NCI-H2029 treated with DMSO at 0.1 percent for 48 hours (cell line): ENCODE measurements at places on chromosomes 3 and 15.
A peak's percentile ranks its signal among the peaks of the same experiment; 100 is the strongest.

DNA sequence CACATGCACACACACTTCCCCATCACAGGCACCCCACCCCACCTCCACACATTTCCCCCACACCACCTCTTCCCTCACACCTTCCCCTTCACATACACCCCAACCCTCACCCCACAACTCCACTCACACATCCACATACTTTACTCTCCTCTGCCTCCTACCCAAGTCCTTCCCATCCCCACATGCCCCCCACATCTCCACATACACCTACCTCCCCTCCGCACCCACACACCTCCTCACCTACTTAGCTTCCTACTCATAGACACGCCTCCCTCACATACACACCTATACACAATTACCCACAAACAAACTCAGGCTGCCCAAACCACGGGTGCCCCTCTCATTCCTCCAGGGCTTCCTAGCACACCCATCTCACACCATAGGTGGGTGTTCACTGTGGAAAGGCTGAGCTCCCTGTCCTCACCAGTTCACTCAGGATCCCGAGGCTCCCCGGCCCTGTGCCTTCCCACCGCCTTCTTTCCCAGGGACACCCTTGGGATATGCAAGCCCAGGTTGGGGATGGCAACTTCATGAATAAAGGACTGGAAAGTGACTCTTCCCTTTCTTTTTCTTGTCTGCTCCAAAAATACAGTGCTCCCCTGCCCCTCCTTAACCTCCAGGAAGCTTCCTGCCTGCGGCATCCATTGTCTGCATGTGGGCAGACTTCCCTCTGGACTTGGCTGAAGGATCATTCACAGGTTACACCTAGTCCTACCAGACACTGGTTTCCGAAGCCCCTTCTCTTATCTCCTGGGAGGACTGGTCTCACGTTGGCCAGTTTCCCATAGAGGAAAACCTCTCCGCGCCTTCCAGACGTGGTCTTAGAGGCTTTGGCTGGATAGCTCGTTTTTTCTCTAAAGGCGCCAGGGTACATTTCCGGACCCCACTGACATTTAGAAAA is 61.5 kb downstream of the SLCO2A1 start:
- no peak for DNase-seq

GRCh38 chr3:48268381-48268935 is 27.6 kb downstream of the ZNF589 start:
- DNase-seq = peak; percentile 46

DNA sequence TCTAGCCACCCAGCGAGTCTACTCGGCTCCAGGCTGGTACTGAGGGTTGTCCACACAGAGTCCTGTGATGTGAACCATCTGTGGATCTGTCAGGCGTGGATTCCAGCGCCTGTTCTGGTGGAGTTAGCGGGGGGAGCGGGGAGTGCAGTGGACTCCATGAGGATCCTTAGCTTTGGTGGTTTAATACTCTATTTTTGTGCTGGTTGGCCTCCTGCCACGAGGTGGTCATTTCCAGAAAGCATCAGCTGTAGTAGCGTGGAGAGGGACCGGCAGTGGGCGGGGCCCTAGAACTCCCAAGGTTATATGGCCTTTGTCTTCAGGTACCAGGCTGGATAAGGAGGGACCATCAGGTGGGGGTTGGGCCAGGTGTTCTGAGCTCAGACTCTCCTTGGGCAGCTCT is 446.5 kb downstream of the EDEM1 start:
- DNase-seq = no peak

DNA sequence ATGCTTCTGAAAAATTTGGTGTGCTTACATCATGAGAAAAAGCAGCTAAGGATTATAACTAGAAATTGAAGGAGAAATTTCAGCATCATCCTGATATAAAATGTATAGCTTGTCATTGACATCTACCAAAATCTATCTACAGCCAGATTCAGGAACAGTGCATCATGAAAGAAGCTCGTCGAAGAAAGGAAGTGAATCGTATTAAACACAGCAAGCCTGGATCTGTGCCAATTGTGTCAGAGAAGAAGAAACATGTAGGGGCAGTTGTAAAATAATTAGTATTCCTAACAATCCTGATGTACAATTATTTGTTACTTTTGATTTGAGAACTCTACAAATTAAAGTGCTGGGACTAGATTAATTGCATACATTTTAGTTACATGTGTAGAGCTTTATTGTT is 37.2 kb downstream of the AP4E1 start:
- DNase-seq = no peak

DNA sequence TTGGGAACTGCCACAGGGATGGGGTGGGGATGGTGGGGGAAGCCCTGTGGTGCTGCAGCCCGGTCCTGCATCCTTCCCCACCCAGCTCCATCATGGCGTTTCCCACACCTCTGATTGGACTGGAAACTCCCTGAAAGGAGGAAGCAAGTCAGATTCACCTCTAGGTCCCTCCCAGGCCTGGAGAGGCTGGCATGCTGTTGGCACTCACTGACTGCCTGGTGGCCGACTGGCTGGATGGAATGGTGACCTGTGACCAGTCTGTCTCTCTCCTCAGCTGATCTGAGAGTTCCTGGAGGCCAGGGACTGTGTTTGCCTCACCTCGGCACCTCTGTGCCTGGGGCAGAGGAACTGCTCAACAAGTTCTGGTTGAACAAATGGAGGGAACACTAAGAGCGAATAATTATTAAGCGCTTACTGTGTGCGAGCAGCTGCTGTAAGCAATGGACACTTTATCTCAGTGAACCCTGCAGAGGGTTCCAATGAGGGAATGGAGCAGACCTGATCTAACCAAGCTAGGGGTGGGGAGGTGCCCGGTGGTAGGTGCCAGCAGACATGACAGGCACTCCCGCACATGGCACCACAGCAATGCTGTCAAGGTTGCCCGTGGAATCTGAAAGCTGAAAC is 3.5 kb upstream of the HHATL start:
- no peak for DNase-seq

GRCh38 chr15:35618260-35619188 is 72.6 kb upstream of the DPH6 start:
- DNase-seq = no peak

GRCh38 chr3:124986192-124987143 is 51.9 kb upstream of the MUC13 start:
- DNase-seq = no peak

GRCh38 chr15:26910715-26911114 is 43.9 kb downstream of the GABRA5 start:
- DNase-seq = no peak

DNA sequence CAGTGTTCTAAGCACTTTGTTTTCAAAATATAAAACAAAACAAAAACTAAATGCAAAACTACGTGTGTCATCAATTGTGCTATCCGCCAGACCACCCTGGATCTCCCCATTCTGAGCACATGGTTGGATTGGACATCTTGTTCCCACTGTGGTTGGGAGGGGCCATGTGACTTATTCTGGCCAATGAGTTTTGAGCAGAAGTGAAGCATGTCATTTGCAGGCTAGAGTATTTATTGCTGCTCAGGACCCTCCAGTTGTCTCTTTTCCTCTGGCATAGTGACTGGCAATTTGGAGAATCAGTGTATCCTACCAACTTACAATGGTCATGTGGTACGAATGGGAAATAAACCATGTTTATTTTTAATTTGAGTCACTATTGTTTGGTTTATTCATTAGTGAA is 70.2 kb upstream of the ST8SIA2 start:
- DNase-seq = no peak

- no peak for DNase-seq
These were observed 48.6 kb downstream of the MCCC1 start for GRCh38 chr3:183050706-183051105.

DNA sequence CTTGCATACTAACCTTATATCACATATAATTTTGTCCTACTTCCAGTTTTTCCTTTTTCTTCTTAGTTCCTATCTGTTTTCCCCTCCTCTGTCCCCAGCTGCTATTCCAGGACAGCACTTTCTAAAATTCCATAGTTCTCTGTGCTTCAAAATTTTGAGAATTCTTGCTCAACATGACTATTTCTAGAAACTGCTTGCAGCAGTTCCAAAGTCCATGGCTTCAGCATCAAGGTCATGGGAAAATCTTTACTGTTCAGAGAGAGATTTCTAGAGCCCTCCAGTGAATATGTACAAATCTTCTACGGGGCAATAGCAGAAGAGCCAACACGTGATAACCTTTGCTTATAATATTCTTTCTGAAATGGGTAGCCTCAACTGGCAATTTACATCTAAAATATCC is 76.1 kb upstream of the PHLDB2 start:
- DNase-seq = no peak

DNA sequence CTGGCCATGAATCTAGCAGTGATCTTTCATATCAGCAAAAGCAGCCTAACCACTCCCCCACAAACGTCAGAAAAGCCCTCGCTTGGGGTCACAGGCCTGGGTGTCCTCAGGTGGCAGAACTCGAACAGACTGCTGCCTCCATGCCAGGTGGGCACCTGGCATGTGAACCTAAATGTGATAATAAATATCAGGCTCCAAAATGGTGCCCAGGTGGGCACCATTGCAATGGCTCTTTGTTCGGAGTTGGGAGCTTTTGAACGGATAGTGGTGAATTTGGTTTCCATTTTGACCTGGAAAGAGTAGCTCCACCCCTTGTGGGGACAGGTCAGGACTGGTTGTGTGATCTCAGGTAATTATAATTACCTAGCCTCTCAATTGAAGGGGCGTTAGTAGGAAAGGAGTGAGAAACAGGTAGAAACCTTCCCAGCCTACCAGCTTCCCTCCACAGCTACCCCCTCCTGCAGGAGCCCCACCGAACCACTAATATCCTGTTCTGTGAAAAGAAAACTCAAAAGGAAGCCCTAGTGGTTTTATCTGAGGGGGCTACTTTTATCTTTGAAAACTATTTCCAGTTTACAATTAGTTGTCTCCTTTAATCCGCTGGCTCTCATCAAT is 18.1 kb downstream of the MYO1E start:
- no peak for DNase-seq

DNA sequence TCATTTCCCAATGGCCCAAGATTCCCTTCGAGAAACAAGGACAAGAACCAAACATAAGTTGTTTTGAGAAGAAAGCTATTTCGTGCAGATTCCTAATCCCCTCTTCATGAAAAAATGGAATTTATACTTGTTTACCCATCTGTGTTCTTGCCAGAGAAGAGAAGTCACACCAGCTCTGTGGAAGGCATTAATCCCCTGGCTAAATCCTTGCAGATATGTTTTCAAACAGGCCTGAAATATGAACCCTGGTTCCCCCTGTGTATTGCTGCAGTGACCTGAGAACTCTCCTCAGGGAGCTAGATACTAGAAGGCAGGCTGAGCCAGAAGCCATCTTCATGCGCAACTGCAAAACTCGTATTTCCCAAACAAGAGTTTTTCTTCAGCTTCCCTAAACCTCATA is 337.7 kb downstream of the NEK10 start:
- no peak for DNase-seq

- no peak for DNase-seq
These were observed 104.8 kb downstream of the MYO5A start for GRCh38 chr15:52423852-52424251.

DNA sequence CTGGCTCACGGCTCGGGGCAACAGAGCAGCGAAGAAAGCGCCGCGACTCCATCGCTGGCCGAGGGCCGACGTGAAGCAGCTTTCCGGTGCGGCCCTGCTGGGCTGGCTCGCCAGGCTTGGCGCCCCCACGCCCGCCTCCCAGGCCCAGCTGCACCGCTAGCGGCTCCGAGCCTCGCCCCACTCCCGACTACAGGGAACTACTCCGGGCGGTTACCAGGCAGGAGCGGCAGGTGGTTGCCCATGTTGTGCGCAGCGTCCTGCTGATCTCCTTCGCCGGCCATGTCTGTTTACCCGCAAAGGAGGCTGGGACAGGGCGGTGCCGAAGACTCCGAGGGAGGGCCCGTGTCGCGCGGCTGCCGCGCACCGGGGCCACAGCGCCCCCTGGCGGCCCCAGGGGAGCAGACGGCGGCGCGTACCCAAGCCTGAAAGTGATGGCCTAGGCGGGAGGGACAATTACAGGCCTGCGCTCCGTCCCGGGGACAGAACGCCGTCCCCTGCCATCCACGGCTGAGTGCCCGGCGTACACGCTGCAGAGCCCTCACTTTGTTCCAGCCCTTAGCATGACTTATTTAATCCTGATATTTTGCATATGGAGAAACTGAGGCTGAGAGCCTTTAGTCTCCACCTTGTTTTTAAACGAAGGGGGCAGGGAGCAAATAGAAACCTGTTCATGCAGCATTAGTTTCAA is at the start of gene CRBN:
TSS of gene CRBN (minus strand) at position 285 of the 688 bp plus-strand sequence. CDS start at position 281, 4 bp downstream.
- DNase-seq = peak; percentile 69

DNA sequence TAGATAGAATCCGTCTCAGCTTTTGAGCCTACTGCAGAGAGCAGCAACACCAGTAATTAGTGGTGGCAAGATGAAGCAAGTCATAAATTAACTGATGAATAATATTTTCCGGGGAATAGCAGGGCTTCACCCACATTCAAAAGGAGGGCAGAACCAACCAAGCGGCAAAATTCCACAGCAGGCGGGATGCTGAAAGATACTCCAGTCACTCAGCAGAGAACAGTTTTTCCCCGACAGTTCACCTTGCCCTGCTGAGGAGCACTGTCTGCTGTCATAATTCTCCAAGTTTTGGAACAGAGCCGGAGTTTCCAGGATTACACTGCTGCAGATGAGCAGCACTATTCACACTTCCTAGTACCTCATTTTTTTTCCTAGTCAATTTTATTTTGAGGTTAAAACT is 274.7 kb downstream of the CD47 start:
- DNase-seq = no peak

- no peak for DNase-seq
These were observed 39.1 kb downstream of the ABTB1 start for GRCh38 chr3:127711896-127712295.

DNA sequence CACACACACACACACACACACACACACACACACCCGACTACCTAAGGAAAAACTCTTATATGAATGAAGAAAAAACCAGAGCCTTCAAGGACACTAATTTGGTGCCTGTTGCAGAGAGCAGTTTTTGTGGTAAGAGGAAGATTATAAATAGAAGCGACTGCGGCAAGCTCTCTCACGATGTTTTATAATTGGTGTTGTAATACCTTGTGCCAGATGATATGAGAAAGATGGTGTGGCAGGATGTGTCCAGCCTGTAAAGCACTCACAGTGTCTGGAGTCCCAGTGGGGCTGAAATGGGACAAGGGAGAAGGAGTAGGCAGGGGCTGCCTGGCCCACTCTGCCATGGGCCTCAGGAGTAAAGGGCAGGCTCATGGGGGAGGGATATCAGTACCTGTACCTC is 839.9 kb downstream of the AGBL1 start:
- no peak for DNase-seq

DNA sequence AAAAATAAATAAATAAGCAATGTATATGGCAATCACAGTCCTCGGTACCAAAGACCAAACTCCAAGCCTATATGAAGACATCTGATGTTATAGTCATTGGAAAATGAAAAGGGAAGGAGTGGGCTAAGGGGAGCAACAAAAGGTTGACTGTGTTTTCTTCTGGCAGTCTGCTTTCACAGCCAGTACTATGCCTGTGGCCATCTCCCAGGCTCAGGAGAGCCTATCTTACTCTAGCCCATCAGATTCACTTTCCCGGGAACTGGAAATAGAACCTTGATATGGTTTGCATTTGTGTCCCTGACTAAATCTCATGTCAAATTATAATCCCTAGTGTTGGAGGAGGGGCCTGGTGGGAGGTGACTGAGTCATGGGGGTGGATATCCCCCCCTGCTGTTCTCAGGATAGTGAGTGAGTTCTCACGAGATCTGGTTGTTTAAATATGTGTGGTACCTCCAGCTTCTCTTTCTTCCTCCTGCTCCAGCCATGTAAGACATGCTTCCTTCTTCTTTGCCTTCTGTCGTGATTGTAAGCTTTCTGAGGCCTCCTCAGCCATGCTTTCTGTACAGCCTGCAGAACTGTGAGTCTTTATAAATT is 105.3 kb downstream of the PLCH1 start:
- DNase-seq = no peak

- DNase-seq = no peak
These were observed 515 bp upstream of the EIF3J start for GRCh38 chr15:44536302-44536961.

GRCh38 chr15:45326280-45326679 is 52.1 kb downstream of the GATM start:
- no peak for DNase-seq
